ENCODE measurements at places on chromosomes 7 and 10.

DNA sequence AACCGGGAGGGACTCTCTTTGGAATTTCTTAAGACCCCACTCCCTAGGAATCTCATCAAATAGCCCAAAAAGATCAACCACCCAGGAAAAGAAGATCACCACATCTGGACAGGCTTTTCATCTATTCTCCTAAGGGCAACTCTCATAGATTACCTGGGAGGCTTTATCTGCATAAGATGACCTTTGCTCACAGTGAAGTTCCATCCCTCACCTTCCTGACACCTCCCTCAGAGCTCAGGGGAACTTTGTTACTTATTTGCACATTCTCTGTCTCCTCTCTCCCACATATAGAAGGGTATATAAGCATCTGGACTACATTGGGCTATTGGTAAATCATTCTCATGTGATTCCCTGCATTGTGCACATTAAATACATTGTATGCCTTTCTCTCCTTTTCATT is 80.1 kb downstream of the ELMO1 start:
- DNase-seq: no peak

DNA sequence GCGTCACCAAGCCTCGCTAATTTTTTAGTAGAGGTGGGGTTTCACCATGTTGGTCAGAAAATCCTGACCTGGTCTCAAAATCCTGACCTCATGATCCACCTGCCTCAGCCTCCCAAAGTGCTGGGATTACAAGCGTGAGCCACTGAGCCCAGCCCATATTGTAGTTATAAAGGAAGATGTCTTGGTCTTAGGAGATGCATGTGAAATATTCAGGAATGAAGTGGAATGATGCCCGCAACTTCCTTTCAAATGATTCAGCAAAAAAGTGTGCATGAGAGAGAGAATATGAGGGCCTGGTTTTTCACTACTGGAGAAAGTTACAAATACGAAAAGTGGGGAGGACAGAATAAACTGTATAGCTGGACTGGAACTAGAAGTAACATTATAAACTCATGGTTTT is 15.9 kb downstream of the TMEM209 start:
- DNase-seq: no peak

DNA sequence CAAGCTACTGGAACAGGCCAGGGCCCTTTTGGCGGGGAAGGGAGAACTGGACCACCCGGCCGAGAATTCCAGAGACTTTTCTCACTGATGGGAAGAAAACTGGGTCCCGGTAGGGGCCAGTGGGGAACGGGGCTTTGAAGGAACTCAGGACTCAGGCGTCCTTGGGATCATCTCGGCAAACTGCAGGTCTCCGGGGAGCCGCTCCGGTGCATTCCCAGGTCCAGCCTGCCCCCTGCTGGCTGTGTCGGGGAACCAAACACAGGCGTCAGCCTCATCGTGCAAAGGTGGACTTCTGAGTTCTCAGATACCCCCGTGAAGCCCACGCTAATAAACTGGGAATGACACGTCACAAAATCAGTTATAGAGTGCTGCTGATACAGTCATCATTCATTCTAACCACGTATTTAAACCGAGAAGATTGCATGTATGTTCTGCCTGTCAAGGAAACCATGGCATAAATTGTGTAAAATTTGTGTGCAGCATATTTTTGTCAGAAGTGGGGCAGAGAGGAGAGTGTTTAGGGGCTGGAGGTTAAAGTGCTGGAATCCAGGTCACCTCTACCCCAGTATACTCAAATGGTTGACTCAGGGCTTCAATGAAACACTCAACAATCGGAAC is 76.1 kb upstream of the CPXM2 start:
- peak; percentile 27 for DNase-seq

- no peak for DNase-seq
Measured at GRCh38 chr7:76133839-76134238, 67.9 kb upstream of the SRRM3 start.

DNA sequence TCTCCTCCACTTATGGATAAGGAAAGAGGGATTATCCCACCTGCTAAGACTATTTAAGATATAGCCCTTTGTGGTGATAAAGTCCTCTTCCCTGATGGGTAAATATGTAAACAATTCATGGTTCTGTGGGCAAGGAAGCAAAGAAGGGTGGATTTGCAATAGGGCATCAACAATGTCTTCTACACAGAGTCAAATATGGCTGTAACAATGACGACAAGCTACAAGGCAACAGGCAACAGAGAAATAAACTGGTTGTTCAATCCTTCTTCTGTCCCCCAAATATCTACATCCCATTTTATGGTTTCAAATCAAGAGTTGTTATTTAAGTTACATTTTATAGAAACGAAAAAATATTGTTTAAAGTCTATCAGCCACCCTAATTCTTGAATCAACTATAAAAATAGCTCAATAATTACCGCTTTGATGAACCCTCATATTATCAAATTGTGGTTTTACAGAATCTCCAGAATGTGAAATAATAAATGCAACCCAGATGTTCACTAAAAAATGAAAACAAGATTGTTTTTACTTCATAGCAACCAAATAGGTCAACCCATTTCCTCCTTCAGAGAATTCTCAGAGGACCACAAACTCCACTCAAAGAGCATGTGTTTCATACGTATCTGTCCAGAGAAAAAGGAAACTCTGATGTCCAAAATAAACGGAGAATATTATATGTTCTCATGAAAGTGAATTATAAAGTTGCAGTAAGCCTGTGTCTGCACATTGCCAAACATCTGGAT is 13.8 kb downstream of the CYTH3 start:
- no peak for DNase-seq

DNA sequence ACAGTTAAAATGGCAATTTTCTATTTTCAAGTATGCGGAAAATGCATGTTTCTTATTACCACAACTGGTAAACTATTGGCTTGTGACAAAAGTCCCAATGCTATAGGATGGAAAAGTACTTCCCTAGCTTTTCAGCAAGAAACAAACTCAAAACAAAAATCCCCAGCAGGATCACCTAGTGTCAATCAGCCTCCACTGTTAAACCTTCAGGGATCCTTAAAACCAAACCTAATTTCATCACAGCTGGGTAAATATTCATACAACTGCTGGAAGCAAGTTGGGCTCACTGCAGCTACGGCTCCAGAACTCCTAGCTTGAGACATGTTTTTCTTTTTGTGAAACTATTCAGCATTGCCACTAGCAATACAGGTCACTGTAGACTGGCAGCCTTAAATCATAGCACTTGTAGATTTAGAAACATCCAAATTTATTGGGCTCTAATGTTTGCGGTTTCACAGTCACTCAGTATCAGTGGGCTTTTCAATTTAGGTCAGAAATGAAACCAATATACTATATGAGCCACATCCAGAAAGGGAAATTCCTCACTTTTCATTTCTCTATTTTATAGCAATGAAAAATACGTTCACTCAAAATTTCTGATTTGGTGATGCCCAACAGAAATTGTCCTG is 145.2 kb upstream of the ANK3 start:
- DNase-seq: no peak
